ENCODE measurements at places on chromosomes 1 and 21.

GRCh38 chr1:9139930-9140329 is 11.0 kb upstream of the GPR157 start:
- no peak for DNase-seq

DNA sequence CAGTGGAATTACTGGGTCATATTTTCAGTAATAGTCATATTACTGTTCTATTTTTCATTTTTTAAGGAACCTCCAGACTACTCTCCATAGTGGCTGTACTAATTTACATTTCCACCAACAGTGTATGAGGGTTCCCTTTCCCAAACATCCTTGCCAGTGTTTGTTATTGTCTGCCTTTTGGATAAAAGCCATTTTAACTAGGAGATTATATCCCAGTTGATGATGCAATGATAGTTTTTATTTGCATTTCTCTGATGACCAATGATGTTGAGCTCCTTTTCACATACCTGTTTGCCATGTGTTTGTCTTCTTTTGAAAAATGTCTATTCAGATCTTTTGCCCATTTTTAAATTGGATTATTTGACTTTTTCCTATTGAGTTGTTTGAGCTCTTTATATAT is 410.8 kb downstream of the TTLL7 start:
- no peak for DNase-seq

GRCh38 chr1:43634721-43635120 is 15.2 kb upstream of the KDM4A start:
- no peak for DNase-seq

DNA sequence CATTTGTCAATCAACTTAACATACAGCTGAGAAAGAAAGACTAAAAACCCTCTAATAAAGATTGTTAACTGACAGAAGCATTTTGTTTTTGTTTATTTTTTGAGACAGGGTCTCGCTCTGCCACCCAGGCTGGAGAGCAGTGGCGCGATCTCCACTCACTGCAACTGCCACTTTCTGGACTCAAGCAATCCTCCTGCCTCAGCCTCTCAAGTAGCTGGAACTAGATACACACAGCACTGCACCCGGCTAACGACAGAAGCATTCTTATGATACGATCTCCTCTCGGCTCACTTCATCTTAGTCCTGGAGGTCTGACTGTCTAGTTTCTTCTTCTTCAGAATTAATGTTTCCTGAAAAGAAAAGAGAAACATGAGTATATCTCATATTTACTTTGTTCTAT is 23.5 kb downstream of the RSPH1 start:
- DNase-seq = no peak

DNA sequence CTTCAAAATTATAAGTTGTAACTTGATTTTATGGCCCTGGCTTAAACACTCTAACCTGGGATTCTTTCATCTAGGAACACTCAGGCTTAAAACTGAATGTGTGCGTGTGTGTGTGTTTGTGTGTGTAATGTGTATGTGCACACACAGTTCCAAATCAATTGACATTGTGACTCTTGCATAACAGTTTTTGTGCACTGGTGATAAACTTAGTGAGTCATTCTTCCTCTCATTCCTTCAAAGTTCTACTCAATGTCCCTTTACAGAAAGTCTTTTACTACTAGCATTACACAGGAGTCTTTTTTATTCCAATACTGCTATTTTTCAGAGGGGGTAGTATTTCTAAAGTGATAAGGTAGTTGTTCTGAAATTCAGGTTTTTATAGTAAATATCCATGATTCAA is 943.6 kb downstream of the KCNT2 start:
- DNase-seq = no peak

DNA sequence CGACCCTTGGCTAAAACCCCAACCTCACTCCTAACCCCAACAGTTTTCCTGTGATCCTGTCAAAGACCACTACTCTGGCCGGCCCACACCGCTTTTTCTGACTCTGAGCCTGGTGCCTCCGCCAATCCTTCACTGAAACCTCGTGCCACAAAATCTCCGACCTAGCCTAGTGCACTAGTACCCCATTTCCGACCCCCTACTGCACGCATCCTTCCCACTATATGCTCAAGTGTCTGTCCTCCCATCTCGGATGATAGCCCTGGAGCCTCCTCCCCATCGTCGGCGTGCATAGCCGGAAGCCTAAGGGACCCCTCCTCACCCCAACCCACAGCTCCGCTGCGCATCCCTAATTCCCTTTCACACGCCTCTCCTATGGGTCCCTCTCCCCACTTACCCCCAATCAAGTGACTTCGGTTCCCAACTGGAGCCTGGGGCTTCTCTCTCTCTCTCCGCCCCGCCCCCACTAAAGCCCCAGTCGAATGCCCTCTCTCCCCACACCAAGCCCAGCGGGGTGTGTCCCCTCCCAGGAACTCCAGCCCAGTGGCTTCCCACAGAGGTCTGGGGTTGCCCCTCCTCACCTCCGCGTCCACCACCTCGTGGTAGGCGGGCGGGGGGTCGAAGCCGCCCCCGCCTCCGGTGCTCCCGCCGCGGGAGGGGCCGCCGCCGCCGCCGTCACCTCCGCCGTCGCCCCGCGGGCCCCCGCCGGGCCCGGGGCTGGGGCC is 791 bp downstream of the USP24 start:
- peak; percentile 8 for DNase-seq

GRCh38 chr1:4175566-4176405 is 275.7 kb upstream of the C1orf174 start:
- no peak for DNase-seq

DNA sequence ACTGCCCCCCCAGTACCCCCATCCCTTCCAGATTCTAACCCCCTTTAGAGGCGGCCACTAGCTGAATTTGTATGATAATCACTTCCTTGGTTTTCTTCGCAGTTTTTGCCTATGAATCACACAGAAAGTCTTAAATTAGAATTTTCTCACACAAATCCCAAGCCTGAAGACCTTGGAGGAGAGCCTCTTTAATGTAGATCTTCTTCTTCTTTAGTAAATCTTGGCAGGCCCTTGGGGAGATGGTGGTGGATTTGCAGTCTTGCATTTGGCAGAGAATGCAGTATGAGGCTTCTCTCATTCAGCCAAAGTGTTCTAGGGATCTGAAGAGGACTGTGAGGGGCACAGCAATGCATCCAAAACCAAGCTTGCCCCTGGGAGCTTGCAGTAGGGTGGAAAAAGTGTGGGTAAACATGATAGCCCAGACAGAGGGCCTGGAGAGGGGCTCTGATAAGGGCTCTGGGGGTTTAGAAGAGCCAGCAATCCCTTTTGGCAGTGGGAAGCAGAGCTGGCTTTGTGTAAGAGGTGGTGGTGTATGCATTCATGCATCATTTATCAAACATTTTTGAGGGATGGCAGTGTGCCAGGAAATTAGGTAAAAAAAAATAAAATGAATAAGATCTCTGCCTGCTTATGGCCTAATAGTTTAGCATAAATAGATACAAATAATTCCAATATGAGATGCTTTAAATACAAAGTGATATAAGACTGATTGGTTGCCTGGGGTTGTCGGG is 7.7 kb upstream of the CDC42 start:
- DNase-seq = no peak

DNA sequence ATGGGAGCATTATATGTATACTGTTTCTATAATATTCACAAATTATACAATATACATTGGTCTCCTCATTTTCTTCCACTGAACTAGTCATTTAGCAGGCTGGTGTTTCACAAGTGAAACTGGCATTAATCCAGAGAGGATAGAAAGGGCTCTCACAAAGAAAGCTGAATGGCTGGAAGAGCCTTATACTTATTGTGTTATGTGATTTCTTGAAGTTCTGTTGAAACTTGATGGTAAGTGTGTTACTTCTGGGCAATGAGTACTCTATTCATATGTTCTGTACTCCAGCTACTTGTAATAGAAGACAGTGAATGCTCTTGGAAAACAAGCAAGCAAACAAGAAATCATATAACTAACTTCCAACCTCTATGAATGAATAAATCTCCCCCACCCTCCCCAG is 14.9 kb downstream of the STX12 start:
- DNase-seq = no peak

GRCh38 chr1:9384751-9385245 is 92.1 kb downstream of the SPSB1 start:
- no peak for DNase-seq

- DNase-seq = no peak
These were observed 716.4 kb downstream of the AMY1C start for GRCh38 chr1:104466068-104466467.

DNA sequence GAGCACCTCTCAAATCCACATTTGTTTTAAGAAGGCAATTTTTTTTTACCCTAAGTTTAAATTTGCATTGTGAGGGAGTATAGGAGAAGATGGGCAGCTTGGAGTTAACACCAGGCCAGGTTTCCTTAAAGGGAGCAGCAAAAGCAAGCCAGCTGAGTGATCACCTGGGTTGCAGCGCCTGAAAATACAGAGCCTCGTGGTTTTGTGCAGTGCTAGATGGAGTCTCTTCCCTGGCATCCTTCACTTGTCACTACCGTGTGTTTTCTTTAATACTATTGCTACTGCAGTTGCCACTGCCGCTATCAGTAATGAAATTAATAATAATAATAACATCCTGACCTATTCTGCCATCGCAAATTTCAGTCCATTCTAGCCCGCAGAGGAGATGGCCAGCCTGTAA is 35.2 kb upstream of the VAV3 start:
- DNase-seq = no peak

- DNase-seq = no peak
These were observed 359.1 kb downstream of the BARHL2 start for GRCh38 chr1:90357995-90358394.

- DNase-seq = no peak
These were observed 189.2 kb downstream of the FOXD2 start for GRCh38 chr1:47627016-47627415.

- no peak for DNase-seq
These were observed 121.9 kb downstream of the MAB21L3 start for GRCh38 chr1:116232989-116233514.

- no peak for DNase-seq
These were observed 2.1 kb downstream of the COL6A2 start for GRCh38 chr21:46100020-46100419.

DNA sequence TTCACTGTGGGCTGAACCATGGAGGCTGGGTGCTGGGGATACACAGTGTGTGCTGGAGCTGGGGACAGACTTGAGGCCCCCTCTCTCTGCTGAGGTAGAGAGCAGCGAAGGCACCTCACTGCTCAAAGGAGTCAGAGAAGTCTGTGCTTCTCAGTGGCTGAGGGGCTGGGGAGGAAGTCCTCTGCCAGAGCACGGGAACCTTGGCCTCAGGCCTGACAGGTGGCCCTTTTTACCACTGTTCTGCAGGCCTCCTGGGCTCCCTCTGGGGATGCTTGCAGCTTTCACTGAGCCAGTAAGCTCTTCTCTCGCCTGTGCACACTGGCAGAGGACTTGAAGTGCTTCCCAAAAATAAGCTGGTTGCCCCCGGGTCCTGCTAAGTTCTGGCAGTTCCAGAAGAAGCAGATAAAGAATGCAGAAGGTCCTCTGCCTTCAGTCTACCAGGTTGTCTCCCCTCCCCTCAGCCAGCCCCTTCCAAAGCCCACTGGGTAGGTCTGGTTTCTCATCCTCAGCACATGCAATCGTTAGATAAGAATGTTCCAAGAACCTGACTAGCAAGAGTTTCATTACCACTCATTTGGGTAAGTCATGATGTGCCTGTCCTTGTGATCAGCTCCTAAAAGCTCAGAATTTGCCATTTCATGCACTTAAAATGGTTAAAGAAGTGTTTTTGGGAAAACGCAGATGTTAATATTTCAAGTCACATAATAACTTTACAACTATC is 53.9 kb downstream of the TENT5C start:
- no peak for DNase-seq

- no peak for DNase-seq
These were observed 8.9 kb upstream of the RALGPS2 start for GRCh38 chr1:178716111-178716510.

- DNase-seq = no peak
These were observed 23.7 kb upstream of the HFM1 start for GRCh38 chr1:91428182-91428798.

GRCh38 chr1:43913051-43913501 is 20.5 kb upstream of the ARTN start:
- DNase-seq = no peak

DNA sequence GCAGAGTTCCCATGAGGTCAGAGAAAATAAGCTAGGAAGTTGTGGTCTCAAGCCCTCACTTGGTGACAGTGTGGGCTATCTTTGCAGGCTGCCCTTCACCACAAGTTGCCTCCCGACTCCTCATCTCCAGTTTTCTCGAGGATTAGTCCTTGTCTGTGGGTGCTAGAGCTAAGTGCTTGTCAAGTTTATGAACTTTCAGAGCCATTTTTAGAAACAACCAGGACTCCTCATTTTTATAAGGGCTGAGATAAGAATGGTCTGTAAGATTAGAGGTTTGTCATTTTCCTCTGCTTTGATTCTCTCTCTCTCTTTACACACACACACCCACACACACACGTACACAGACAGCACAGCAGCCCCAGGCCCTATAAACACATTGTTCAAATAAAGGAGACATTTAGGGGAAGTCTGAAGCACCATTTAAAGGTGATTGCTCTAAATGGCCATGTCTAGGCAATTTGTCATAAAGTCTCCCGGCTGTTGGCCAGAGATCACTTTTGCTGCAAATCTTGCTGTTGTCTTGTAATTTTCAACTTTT is 127.2 kb downstream of the LACTBL1 start:
- no peak for DNase-seq

DNA sequence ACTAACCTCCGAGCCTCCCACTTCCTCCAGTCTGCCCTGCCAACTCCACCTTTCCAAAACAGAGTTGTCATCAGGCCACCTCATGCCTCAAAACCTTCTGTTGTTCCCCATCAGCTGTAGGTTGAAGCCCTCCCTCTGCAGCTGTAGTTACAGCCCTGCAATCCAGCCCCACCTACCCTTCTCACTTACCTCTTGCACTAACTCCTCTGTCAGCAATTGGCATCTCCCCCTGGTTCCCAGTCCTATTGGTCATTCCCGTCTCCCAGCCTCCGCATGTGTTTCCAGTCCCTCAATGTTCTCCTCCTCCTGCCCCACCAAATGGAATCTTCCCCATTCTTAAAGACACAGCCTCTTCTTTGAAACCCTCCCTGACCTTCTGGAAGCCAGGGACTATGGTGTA is 100.1 kb upstream of the GCLM start:
- no peak for DNase-seq

DNA sequence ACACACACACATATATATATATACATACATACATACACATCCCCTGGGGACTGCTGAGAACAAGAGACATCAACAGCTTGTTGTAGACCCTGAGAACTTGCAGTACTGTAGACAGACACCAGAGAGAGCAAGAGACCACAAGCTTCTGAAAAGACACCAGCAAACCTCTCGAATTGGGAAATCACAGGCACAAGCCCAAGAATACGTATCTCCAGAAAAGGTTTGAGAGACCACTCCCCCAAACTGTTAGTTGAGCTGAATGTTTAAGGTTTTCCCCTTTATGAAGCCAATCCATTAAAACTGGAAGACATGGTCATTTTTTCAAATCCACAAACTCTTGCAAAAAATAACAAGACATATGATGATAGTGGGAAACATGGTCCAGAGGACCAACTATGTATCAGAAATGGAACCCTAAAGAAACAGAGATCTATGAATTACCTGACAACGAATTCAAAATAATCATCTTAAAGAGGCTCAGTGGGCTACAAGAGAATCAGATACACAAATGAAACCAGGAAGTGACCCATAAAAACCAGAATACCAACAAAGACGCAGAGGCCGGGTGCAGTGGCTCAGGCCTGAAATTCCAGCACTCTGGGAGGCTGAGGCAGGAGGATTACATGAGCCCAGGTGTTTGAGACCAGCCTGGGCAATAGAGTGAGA is 45.1 kb downstream of the SLC2A1 start:
- DNase-seq = peak; percentile 29

All from stimulated activated CD4-positive, alpha-beta T cell treated with anti-CD3 and anti-CD28 coated beads, TNF-alpha, amount 100 ng/mL, for 4 hours (primary cell).